Activated T-helper 2 cell treated with anti-CD3 and anti-CD28 coated beads, Interferon-gamma antibody, Interleukin-2, Interleukin-4, amounts not matched to agents 10 μg/mL and 5 μg/mL and 100 μg/mL, durations not matched to agents 14 hours and 24 hours and 36 hours (primary cell): ENCODE measurements at places on chromosomes 5 and 9.

- H3K4me1 ChIP-seq: no peaks in the 10 kb centered on the region
- H3K36me3 ChIP-seq: no peaks in the 10 kb centered on the region
- DNase-seq: no peak
- no peaks in the 10 kb centered on the region for H3K27me3 ChIP-seq
- no peak overlapping the region for H3K4me3 ChIP-seq
Measured at GRCh38 chr5:122612901-122613300, 162.0 kb upstream of the SNX2 start.

GRCh38 chr5:116785106-116785505, 210.5 kb upstream of the SEMA6A start:
- no peak overlapping the region for H3K27ac ChIP-seq
- H3K36me3 ChIP-seq: no peaks in the 10 kb centered on the region
- no peaks in the 10 kb centered on the region for H3K27me3 ChIP-seq

GRCh38 chr5:139376364-139376763, 6.7 kb downstream of the SLC23A1 start:
- H3K4me1 ChIP-seq: peaks cover 19% of the 10 kb centered on the region
- peaks cover 23% of the 10 kb centered on the region for H3K36me3 ChIP-seq
- no peak overlapping the region for H3K27ac ChIP-seq

- no peaks in the 10 kb centered on the region for H3K27me3 ChIP-seq
- no peaks in the 10 kb centered on the region for H3K4me1 ChIP-seq
- no peak for DNase-seq
Measured at GRCh38 chr5:158451203-158451992, 592.5 kb upstream of the CLINT1 start.

DNA sequence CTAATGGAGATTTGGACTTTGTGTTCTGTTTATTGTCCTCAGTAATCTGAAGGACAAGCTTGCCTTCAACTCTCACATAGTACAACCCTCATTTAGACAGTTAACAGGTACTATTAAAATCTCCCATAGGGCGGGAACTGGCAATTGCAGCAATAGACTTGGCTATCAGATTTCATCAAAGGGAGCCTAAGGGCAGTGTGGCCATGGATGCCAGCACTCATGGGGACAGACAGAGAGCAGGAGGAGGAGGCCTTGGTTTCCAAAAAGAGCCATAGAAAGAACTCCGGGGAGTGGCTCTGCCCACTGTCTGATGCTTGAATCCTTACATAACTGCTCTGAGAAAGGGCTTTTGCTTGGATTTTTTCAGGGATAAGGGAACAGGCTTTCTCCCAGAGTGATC, 6.8 kb downstream of the SLC36A1 start:
- H3K4me1 ChIP-seq: peaks cover 12% of the 10 kb centered on the region
- peaks cover 2% of the 10 kb centered on the region for H3K27me3 ChIP-seq
- no peaks in the 10 kb centered on the region for H3K36me3 ChIP-seq
- H3K27ac ChIP-seq: no peak overlapping the region
- H3K4me3 ChIP-seq: no peak overlapping the region

GRCh38 chr5:127961763-127962145, 121.8 kb upstream of the SLC12A2 start:
- H3K4me3 ChIP-seq: no peak overlapping the region
- no peaks in the 10 kb centered on the region for H3K36me3 ChIP-seq
- H3K27ac ChIP-seq: no peak overlapping the region

- H3K27ac ChIP-seq: peak overlapping the region; percentile 91
- peak overlapping the region; percentile 74 for H3K4me3 ChIP-seq
- H3K36me3 ChIP-seq: peaks cover 15% of the 10 kb centered on the region
- peaks cover 49% of the 10 kb centered on the region for H3K4me1 ChIP-seq
Measured at GRCh38 chr5:50710838-50711237, 44.4 kb downstream of the PARP8 start.

GRCh38 chr5:108560581-108560980, 178.7 kb upstream of the FBXL17 start:
- H3K4me3 ChIP-seq: no peak overlapping the region
- no peaks in the 10 kb centered on the region for H3K4me1 ChIP-seq
- no peak for DNase-seq

- DNase-seq: no peak
- no peaks in the 10 kb centered on the region for H3K36me3 ChIP-seq
- no peak overlapping the region for H3K4me3 ChIP-seq
Measured at GRCh38 chr5:94746731-94747124, 128.3 kb downstream of the SLF1 start.

- no peaks in the 10 kb centered on the region for H3K36me3 ChIP-seq
- H3K27ac ChIP-seq: no peak overlapping the region
- DNase-seq: no peak
- no peaks in the 10 kb centered on the region for H3K27me3 ChIP-seq
Measured at GRCh38 chr5:23484096-23484495, 23.3 kb upstream of the PRDM9 start.

DNA sequence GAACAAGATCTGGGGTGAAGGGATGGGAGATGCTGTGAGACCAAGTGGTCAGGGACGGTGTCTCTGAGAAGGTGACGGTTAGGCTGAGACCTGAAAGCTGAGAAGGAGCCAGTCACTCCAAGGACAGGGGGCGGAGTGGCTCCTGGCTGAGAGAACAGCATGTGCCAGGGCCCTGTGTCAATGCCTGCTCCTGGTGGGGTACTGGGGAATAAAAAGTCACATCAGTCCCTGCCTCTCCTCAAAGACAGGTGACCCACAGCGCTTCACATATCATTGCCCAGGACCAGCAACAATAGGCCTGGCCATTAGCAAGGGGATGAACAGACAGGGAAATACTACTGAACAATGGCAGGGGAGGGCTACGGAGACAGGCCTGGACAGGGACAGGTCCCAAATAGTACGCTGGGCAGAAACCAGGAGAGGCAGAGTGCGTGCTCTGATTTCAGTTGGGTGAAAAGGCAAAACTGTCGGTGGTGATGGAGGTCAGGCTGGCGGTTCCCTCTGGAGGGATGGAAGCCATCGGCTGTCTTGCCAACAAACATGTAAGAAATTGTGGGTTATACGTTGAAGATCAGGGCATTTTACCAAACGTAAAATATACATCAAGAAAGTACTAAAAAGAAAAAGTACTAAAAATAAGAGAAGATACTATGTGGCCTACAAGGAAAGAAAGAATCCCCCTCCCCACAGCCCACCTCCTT, 64.3 kb downstream of the C9orf50 start:
- no peaks in the 10 kb centered on the region for H3K36me3 ChIP-seq
- no peak overlapping the region for H3K27ac ChIP-seq
- DNase-seq: no peak
- peaks cover 15% of the 10 kb centered on the region for H3K27me3 ChIP-seq
- no peak overlapping the region for H3K4me3 ChIP-seq

- no peak overlapping the region for H3K27ac ChIP-seq
- H3K4me3 ChIP-seq: no peak overlapping the region
- no peaks in the 10 kb centered on the region for H3K27me3 ChIP-seq
- no peak for DNase-seq
- H3K4me1 ChIP-seq: no peaks in the 10 kb centered on the region
Measured at GRCh38 chr5:162174358-162174974, 106.9 kb downstream of the GABRG2 start.

DNA sequence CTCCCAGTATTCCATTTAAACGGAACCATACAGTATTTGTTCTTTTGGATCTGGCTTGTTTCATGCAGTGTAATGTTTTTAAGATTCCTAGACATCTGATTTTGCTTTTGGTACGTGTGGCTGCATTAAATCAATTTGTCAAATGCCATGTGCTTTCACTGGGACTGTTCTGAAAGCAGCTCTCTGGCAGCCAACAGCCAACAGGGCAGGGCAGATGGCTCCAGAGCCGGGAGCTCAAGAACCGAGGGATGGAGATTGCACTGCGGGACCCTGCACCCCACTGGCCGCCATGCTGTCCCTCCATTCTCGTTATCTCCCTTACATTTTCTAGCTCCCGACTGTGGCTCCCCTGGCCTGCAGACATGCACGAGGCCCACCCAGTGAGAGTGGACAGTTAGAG, 33.4 kb upstream of the AIF1L start:
- DNase-seq: no peak
- H3K27me3 ChIP-seq: no peaks in the 10 kb centered on the region
- H3K36me3 ChIP-seq: no peaks in the 10 kb centered on the region
- no peak overlapping the region for H3K27ac ChIP-seq
- H3K4me1 ChIP-seq: no peaks in the 10 kb centered on the region
- H3K4me3 ChIP-seq: no peak overlapping the region

DNA sequence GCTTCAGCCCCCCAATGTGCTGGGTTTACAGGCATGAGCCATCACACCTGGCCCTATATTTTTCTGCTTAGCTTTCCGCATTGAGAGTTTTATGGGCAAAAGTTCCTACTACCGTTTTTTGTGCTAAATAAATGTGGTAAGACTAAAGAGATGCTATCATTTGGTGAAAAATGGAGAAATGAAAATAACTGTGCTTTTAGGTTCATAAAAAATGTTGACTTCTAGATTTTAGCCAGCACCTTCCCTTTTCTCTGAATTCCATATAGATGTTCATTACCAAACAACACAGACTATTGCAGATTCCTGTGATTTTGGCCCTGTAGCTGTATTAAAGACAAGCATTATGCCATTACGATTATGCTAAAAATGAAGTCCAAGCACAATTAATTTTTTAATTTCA, 72.0 kb upstream of the CTSL start:
- H3K4me1 ChIP-seq: no peaks in the 10 kb centered on the region
- DNase-seq: no peak
- no peaks in the 10 kb centered on the region for H3K36me3 ChIP-seq
- no peak overlapping the region for H3K27ac ChIP-seq
- H3K27me3 ChIP-seq: no peaks in the 10 kb centered on the region

GRCh38 chr5:36253575-36253974, 11.8 kb upstream of the NADK2 start:
- DNase-seq: no peak
- H3K36me3 ChIP-seq: no peaks in the 10 kb centered on the region
- H3K4me3 ChIP-seq: no peak overlapping the region
- no peaks in the 10 kb centered on the region for H3K4me1 ChIP-seq

GRCh38 chr5:151079838-151080612, 809 bp downstream of the TNIP1 start:
- peak overlapping the region; percentile 87 for H3K27ac ChIP-seq
- DNase-seq: no peak
- H3K27me3 ChIP-seq: no peaks in the 10 kb centered on the region
- H3K36me3 ChIP-seq: peaks cover 86% of the 10 kb centered on the region

DNA sequence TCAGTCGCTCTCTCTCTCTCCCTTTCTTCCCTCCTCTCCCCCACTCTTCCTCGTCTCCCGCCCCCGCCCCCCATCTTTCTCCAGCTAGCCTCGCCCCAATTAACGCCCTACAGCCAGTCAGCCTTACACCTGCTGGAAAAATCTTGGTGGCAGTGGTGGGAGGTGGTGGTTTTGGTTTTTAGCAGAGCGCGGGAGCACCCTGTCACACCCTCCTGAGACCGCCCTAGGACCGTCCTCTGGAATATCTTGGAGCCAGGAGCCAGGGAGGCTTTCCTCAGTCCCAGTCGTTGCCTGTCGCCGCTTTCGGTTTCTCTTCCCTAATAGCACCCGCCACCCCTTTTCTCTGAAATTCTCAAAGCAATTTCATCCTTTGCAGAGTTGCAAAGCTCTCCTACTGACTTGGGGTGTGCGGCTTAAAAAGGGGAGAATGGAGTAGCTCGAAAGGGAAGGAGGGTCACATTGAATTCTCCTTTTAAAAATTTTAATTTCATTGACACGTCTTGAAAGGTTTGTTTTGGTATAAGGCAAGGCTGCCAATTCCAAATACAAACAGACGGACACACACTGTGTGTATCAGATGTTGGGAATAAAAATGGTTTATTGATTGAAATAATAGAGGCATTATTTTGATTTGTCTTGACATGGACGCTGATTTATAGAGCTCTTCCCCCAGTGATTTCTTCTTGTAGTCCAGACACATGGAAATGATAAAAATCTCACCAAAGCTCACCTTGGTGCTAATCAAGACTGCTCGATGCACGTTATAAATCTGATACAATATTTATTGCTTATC, 301.3 kb downstream of the PARP8 start:
- peaks cover 85% of the 10 kb centered on the region for H3K27me3 ChIP-seq
- H3K36me3 ChIP-seq: no peaks in the 10 kb centered on the region
- DNase-seq: no peak
- peaks cover 40% of the 10 kb centered on the region for H3K4me1 ChIP-seq
- no peak overlapping the region for H3K27ac ChIP-seq
- peak overlapping the region; percentile 72 for H3K4me3 ChIP-seq

DNA sequence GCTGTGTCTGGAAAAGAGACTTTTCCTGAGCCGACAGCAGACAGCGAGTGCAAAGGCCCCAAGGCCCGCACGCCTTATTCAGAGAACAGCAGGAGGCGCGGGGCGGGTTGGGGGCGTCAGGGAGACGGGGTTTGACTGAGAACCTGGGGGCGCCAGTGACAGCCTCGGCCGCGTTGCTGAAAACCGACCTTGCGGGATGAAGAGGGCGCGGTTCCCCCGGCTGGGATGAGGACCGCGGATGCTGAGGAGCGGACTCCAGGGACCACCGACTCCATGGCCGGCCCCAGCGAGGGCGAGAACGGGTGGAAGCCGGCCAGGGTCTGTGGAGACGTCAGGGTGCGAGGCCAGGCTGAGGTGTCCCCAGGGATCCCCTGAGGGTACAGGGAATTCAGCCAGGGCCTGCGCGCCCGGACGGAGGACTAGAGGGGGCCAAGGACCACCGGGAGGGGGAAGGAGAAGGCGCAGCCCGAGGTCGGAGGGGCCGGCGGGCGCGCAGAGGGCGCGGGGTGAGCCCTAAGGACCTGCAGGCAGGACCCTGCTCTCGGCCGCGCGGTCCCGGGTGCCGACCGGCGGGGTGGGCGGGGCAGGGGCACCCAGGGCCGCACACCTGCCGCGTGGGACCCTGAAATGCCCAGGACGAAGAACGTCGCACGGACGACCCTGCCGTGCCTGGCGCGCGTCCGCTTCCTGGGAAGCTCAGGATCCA, 837 bp upstream of the AHRR start:
- no peak for DNase-seq

DNA sequence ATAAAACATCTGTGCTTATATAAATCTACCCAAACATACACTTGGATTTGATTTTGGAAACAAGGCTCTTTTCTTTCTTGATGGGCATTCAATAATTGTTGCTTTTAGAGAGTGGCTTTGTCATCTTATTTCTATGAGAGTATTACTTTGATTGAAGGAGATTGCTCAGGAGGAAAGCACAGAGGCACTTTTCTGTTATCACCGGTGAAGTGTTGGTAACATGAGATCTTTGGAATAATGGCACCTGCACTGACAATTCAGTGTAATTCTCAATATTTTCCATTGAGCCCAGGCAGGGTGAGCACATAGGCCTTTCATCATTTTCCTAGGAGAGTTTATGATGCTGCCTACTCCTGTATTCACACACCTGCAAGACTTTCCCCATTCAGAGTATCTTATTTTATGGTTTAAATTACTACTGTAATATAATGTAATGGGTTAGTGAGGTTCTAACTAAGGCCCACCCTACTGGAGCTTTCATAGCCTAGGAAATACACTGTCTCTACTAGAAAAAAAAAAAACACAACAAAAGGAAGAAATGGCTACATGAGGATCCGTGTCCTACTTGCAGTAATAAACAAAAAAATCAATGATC, 244.3 kb downstream of the DENND1A start:
- no peaks in the 10 kb centered on the region for H3K36me3 ChIP-seq
- peaks cover 6% of the 10 kb centered on the region for H3K4me1 ChIP-seq
- H3K4me3 ChIP-seq: no peak overlapping the region
- H3K27me3 ChIP-seq: peaks cover 3% of the 10 kb centered on the region
- DNase-seq: no peak
- no peak overlapping the region for H3K27ac ChIP-seq
